ENCODE measurements at places on chromosomes 7 and 10.

DNA sequence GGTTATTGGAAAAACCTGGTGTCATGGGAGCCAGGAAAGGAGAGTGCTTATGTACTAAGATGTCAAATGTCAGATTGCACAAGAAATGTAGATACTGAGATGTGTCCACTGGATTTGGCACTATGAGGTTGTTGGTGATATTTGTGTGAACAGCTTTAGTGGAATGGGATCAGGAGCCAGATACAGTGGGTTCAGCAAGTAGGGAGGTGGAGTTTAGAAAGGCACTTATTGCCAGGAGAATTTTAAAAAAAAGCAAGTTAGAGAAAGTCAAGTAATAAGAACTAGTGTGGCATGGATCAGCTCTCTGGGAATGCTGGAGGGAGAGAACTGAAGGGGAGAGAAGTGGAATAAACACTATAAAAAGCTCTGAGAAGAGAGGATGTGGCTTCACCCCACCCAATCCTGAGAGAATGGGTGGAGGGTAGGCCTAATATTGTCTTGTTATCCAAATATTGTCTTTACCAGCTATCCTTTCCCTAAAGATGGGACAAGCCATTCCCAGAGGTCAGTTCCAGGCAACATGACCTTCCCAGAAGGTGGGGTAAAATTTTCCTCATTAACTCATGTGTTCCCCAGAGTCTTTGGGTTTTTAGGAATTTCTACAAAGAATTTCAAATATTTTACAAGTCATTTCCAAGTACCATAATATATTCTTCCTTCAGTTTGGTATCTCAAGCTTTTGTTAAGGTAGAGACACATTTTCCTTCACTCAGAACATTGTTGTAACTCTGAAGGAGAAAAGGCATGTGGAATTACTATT is 42.3 kb downstream of the ENTPD1 start:
- no peak for DNase-seq

DNA sequence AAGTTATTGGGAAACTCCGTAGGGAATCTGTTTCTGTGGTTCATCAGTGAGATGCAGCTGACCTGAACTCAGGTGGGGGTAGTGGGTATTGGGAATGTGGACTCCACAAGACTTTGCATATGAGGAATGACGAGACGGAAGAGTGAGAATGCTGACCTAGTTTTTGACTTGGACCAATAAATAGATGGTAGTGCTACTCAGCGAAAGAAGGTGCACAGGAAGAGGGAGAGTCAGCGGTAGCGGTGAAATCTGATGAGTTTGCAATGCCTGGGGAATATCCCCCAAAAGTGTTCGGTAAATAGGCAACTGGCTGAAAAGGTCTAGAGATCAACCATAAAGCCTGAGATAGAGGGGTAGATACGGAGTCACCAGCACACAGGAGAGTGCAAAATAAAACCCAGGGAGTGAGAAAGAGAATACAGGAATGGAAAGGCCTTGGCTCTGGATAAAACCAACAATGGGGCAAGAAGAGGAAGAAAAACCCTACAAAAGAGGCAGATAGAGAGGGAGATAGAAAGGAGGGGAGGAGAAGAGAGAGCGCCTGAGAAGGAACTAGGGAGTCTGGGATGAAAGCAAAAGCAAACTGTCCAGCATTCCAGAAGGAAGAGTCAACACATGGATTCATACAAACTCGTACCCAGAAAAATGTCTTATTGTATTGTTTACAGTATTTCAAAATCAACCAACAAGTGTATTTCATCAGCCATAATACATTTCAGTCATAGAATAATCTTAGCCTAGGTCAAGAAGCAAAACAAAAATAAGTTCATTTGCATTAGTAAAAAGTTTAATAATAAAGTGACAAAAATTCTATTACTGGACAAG is 5.4 kb downstream of the ARHGAP21 start:
- DNase-seq = no peak

- no peak for DNase-seq
These were observed 203.7 kb downstream of the TSPAN12 start for GRCh38 chr7:120654241-120654640.

- no peak for DNase-seq
These were observed 14.0 kb upstream of the CTBP2 start for GRCh38 chr10:125174360-125174759.

GRCh38 chr7:91373111-91373800 is 109.0 kb downstream of the FZD1 start:
- no peak for DNase-seq

- no peak for DNase-seq
These were observed 30.8 kb upstream of the CACNB2 start for GRCh38 chr10:18109341-18109870.

DNA sequence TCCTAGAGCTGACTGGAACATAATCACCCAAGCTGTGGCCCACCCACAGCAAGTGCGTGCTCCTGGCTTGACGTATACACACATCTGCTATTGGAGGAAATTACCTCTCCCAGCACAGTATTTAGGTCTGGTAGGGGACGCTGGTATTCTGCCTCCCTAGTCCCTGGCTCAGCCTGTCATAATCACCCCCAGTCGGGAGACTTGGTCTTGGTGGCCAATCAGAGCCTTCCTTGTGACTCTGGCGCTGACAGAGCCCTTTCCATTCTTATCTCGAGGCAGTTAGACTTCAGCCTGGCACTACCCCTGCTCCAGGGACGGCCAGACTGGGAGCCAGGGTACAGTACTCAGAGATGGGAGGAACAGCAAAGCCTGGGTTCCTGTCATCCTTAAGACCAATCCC is 14.3 kb upstream of the PRKAG2 start:
- DNase-seq = no peak

GRCh38 chr10:88291289-88292184 is 291.6 kb downstream of the RNLS start:
- DNase-seq = no peak

- DNase-seq = no peak
These were observed 112.4 kb downstream of the ANKRD26 start for GRCh38 chr10:26987851-26988250.

GRCh38 chr7:27745064-27745583 is 5.2 kb downstream of the TAX1BP1 start:
- no peak for DNase-seq

- DNase-seq = no peak
These were observed 13.9 kb downstream of the DNAJC1 start for GRCh38 chr10:21989453-21990154.

DNA sequence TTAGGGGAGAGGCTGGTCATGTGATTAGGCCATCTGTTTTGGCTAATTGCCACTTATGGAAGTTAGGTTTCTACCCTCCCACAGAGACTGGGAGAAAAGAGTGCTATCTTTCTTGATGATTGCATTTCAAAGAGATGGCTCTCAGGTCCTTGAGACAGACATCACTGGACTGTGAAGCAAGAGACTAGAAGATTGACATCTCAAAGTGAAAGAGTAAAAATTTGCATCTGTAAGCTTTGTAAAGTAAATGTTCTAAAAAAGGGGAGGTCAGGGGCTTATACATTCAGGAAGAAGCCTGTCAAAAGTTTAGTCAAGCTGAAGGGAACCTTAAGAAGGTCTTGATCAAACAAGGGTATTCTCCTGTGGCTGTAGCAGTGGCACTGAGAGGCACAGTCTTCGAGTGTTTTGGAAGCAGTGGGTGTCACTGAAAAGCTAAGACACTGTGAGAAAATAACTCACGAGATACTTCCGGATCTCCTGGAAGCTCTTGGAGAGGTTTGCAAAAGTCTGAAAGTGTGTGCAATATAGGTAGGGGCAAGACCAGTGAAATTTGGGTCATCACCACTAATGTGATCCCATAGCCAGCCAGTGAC is 342.1 kb downstream of the PHF14 start:
- no peak for DNase-seq

DNA sequence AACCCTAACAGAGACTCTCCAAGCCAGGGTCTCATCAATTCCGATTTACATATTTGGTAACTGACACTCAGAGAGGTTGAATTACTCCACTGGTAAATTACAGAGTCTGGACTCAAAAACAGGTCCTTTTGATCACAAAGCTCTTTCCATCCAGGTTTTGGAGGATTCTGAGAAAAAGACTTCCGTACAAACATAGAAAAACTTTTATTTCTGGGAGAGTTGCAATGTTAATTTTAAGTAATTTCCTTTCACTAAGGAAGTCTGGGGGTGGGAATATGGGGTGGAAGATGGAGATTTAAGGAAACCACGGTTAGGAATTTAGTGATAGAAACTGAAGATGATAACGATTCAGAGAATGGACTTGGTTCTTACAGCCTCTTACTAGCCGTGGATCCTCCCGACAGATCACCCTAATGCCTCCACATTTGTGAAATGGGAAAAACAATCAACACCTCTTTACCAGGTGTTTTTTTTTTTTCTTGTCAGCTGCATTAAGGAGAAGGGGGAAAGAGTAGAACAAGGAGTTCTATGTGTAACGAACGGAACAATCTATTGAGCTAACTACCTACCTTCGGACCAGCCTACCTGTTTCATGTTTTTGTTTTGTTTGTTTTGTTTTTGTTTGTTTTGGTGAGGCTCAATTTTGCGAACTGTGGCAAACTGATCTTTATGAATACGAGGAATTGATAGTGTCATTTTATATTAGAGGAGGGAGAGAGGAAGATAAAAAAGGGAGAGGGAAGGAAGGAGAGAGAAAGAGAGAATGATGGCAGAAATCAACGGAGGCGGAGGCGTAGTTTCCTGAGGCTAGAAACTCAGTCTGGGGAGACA is 1.7 kb upstream of the RBM20 start:
- no peak for DNase-seq

DNA sequence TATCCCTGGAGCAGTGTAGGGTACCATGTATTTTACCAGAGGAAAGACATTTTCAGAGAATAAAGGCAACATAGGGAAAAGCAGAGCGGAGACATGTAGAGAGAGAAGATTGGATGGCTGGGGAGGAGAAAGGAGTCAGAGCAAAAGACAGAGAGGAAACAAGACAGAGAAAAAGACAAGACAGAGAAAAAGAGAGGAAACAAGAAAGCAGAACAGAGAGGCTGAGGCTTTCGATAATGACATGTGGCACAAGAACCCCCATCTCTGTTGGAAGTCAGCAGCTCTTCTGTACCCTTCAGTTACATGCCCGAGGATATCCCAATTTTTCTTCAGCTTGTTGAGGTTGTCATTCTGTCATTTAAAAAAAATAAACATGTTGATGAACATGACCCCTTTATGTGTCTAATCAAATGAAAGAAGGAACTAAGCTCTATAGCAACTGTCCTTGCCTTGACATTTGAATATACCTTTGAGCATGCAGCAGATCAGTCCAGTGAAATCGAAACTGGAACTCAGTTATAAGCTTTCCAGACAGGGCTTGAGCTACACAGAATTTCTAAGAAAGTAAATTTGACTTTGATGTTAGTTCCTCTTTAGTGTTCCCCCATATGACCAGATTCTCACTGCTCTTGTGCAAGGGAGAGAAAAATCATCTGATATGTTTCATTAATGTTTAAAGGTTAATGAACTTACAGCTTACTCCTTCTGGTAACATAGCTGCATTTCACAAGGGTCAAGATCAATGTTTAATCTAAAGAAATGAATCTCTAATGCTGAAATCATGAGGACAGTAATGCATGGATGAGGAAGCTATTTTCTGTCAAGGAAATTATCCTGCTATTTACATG is 75.1 kb upstream of the SP4 start:
- no peak for DNase-seq

DNA sequence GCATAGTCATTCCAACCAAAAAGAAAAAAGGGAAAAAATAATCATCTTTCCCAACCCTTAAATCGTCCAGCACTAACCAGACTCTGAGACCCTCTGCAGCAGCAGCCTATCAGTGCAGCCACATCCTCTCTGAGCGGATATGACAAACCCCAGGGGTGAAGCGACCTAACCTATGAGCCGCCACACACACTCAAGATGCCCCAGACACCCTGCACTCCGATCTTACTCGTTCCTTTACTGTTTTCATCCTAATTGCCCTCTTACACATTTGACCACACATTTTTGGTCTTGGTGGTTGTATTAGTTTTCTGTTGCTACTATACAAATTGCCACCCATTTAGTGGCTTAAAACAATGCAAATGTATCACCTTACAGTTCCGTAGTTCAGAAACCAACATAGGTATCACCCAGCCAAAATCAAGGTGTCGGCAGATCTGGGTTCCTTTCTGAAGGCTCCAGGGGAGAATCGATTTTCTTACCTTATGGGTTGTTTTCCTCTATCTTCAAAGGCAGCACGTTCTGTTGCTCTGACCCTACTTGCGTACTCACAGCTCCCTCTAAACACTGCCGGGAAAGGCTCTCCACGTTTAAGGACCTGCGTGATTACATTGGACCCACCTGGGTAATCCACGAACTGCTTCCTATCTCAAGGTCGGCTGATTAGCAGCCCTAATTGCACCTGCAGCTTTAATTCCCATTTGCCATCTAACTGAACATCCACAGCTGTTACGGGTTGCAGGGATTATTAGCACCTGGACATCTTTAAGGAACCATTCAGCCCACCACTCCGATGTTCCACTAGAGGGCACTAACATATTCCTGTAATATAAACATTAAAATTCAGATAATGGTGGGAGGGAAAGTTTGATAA is 37.3 kb upstream of the PRSS1 start:
- no peak for DNase-seq

DNA sequence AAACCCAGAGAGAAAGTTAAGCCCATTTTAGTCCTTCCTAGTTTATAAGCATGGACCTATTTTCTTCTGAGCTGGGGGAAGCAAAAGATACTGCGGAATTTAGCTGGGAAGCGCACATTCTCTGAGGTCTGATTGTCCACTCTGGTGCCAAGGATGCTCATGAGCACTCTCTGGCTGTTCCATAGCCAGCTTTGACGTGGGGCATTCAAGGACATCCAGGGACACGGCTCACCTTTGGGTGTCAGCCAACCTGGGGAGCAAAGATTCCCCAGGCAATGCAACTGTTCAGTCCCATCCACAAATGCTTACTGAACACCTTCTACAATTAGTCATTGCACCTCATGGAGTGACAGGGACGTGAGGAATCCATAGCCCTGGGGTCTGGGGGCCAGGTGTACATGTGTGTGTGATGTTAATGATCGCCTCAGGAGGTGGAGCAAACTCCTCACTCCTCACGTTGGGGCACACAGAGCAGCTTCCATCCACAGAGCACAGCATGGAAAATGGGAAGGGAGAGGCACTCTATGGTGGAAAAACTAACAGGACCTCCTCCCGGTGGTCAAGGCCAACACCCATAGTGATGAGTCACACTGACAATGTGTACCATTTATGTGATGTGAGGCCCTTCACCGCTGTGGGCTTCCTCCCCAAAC is 67.5 kb upstream of the IGFBP3 start:
- DNase-seq = no peak

- no peak for DNase-seq
These were observed 91.0 kb upstream of the STRIP2 start for GRCh38 chr7:129343099-129343700.

DNA sequence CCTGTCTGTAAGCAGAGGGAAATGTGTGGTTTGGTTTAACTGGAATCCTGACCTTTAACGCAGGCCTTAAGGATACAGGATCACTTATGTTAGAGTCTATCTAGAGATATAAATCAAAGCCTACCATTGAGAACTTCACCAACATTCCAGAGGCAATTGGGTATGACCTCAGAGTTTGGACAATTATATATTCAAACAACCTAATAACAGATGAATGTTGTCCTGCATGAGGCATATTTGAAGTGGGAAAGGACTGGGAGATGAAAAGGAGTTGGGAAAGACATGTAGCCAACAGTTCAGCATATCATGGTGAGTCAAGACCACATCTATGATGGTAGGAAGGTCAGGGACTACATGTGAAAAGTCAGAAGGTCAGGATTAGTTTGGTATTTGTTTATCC is 274.2 kb downstream of the DOCK4 start:
- DNase-seq = no peak

GRCh38 chr10:88045656-88046415 is 182.4 kb downstream of the PTEN start:
- DNase-seq = no peak

- no peak for DNase-seq
These were observed 33.5 kb upstream of the ENO4 start for GRCh38 chr10:116815641-116816415.

All from activated T-helper 9 cell treated with anti-CD3 and anti-CD28 coated beads, Interleukin-2, amount 50 U/mL, for 16 hours (primary cell).